ENCODE measurements at places on chromosomes 2 and 18. TPM values are rescaled to one million over a fixed set of nuclear protein-coding genes. Genes with fewer than 3 reads are reported as not detected.

Gene SERPINB3
- polyA plus RNA-seq = not detected

Gene MRPL30
- 14.9 TPM for polyA plus RNA-seq

Gene CDH20
- 1.1 TPM for polyA plus RNA-seq

Gene ST6GAL2
- 0.58 TPM for polyA plus RNA-seq

Gene RIT2
- 0.06 TPM for polyA plus RNA-seq

Gene ASB3
- polyA plus RNA-seq = 23.3 TPM

Gene SERPINB11
- polyA plus RNA-seq = not detected

Gene EGR4
- 0.02 TPM for polyA plus RNA-seq

Gene CROCC2
- polyA plus RNA-seq = not detected

Gene CRYGB
- polyA plus RNA-seq = not detected

Gene RAB1A
- 113 TPM for polyA plus RNA-seq

Gene NYAP2
- polyA plus RNA-seq = not detected

Gene CERKL
- polyA plus RNA-seq = 0.07 TPM

Gene ZNF892
- 1.4 TPM for polyA plus RNA-seq

Gene NEU2
- polyA plus RNA-seq = not detected

Gene REG3A
- polyA plus RNA-seq = not detected

Gene OBSL1
- 93.0 TPM for polyA plus RNA-seq

Measured in SK-N-SH (cell line).